Activated T-helper 2 cell treated with anti-CD3 and anti-CD28 coated beads, Interferon-gamma antibody, Interleukin-2, Interleukin-4, amounts not matched to agents 10 μg/mL and 5 μg/mL and 100 μg/mL, durations not matched to agents 14 hours and 24 hours and 36 hours (primary cell): ENCODE measurements at places on chromosomes 3 and 15. TPM values are rescaled to one million over a fixed set of nuclear protein-coding genes. Genes with fewer than 3 reads are reported as not detected.
A peak's percentile ranks its signal among the peaks of the same experiment; 100 is the strongest.

PCLAF gene
- 59.9 and 72.3 TPM in 2 replicates for total RNA-seq

DNA sequence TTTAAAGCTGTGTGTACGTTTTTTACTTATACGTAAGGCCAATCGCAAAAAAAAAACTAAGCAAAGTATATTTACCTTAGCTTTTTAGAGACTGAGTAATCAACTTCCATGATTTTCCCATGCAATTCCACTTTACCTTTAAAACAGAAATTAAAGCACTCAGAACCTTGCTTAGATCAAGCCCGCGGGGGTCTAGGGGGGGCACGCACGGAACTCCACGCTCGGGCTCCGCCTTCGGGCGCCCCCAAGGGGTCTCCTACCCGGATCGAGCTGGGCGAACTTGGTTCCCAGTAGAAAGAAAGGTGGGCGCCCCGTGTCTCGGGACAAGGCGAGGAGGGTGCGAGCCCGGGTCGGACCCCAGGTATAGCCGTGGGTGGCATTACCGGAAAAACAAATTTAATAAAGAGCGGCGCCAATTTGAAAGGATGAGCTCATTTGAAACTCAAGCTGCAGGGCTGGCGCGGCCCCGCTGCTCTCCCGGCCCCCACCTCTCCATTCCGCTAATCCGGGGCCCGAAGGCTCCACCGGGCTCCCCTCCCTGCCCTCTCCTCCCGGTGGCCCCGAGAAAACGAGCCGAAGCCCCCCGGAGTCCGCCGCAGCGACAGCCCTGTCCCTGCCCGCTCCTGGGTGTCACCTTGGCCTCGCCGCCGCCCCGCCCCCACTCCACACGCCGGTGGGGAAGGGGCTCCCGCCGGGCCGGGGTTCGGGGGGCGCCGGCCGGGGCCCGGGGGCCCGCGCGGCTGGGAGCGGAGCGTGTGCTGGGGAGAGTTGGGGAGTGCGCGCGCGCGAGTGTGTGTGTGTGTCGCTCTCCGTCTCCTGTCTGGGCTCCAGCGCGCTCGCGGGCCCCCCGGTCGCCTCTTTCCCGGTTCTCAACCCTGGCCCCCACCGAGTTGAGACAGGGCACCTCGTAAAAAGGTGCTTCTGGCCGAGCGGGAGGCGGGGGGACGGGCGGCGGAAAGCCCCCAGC, 1.5 kb downstream of the IGF2BP2 start:
- H3K4me3 ChIP-seq: peak overlapping the region; percentile 66
- H3K36me3 ChIP-seq: no peaks in the 10 kb centered on the region
- H3K4me1 ChIP-seq: peaks cover 10% of the 10 kb centered on the region
- no peak for DNase-seq
- no peak overlapping the region for H3K27ac ChIP-seq

LRCH3 gene
- 57.0 and 64.1 TPM in 2 replicates for total RNA-seq

DNA sequence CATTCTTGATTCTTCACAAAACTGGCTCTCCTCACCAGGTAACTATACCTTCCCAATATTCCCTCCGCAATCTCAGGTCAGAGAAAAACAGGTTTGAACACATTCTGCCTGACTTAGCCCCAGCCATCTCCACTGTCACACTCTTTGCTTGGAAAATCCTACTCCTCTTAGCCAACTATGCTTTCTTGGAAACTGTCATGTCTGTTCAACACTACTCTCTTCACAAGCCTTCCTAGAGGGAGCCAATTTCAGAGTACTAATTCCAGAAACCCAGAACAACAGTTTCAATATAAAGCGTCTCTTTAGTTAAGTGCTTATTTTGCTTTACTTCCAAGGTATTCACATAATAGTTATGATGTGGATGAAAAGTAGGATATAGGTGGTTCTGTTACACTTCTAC, 21.7 kb downstream of the MTMR10 start:
- no peak overlapping the region for H3K4me3 ChIP-seq
- no peak overlapping the region for H3K27ac ChIP-seq
- H3K27me3 ChIP-seq: no peaks in the 10 kb centered on the region
- no peak for DNase-seq

GRCh38 chr3:98986073-98986472, 84.6 kb upstream of the DCBLD2 start:
- H3K4me1 ChIP-seq: peaks cover 6% of the 10 kb centered on the region
- peaks cover 19% of the 10 kb centered on the region for H3K27me3 ChIP-seq
- H3K4me3 ChIP-seq: no peak overlapping the region
- no peaks in the 10 kb centered on the region for H3K36me3 ChIP-seq
- no peak for DNase-seq
